ENCODE measurements at places on chromosomes 13 and 19.

GRCh38 chr19:4606921-4607678, 32.2 kb upstream of the TNFAIP8L1 start:
- no peak for DNase-seq

GRCh38 chr13:67208552-67208951, 21.6 kb downstream of the PCDH9 start:
- no peak for DNase-seq

- DNase-seq, result no peak
Observed at GRCh38 chr19:52938761-52939160, 15.5 kb upstream of the ZNF888 start.

GRCh38 chr19:49132974-49133609, 13.7 kb downstream of the PPFIA3 start:
- no peak for DNase-seq

GRCh38 chr13:111031531-111031961, 83.6 kb upstream of the ARHGEF7 start:
- peak; percentile 60 for DNase-seq

- DNase-seq, result no peak
Observed at GRCh38 chr19:55344444-55344843, 4.8 kb downstream of the KMT5C start.

- DNase-seq, result peak; percentile 83
Observed at GRCh38 chr19:17205237-17206140, 9.7 kb upstream of the USE1 start.

- DNase-seq, result no peak
Observed at GRCh38 chr19:54383330-54383729, 18.6 kb upstream of the LAIR1 start.

DNA sequence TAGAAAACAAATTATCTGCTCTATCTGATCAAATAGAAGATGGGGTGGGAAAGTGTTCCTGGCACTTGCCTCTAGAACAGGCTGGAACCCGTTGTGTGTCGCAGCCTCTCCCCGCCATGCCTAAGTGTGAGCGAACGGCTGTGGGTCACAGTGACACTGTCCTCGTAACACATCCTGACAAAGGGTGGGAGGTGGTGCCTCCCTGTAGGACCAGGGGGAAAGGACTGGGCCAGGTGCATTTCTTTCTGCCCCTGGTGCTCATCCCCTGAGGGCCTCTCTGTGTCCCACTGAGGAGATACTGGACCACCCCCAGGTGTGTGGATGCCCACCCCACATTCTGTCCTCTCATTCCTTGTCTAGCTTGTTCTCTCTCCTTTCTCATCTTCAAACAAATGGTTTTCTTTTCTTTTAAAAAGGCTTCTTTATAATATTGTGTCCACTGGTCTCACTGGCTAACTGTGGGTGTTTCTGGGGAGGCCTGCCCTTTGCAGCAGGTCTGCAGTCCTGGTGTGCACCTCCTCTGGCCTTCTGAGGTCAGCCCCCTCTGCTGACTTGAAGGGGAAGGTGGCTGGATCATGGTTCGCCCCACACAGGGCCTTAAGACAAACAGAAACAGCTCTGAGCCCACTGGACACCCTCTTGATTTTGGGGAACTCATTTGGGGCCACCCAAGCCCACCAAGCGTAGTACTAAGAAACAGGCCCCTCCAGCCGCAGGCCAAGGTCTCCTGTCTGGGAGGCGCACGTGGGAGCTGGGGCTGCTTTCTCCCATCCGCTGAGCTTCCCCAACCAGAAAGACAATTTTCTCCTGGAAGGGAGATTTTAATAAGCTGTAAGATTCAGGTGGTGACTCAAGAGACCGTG, 152.5 kb upstream of the SOX1 start:
- DNase-seq, result no peak

DNA sequence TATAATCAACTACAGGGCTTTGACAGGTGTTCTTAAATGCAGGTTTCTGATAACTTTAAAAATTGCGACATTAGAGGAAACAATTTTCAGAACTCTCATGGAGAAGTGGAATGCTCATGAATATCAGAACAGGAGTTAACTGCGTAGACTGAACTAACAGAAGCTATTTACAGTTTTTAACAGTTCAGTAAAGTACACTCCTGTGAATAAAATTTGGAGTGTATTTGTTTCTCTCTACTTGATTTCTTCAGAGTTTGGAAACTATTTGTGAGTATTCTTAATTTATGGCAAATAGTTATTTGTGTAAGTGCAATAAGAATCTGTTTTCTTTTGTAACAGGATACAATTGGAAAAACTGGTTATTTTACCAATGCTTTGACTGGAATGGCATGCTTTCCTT, 114.4 kb downstream of the TNFRSF19 start:
- DNase-seq, result no peak

- DNase-seq, result no peak
Observed at GRCh38 chr13:107395927-107396662, 819.2 kb downstream of the LIG4 start.

DNA sequence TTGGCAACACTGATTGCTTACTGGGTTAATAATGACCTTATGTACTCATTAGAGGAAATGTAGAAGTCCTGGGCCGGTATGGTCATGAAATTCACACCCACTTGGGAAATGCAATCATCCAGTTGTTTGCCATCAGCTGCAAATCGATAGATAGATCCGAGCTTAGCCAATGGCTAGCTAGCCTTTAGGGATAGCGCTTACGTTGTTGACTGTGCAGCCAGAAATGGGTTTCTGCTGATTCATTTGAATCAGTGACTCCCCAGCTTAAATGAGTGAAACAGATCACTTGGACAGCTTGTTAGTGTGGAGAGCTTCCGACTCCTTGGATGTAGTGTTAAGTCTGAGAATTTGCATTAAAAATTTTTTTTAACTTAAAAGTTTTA, 11.8 kb downstream of the IL17D start:
- DNase-seq, result no peak

- DNase-seq, result peak; percentile 87
Observed at GRCh38 chr13:59677966-59678814, 485.5 kb downstream of the DIAPH3 start.

- no peak for DNase-seq
Observed at GRCh38 chr19:54429176-54429495, 13.9 kb downstream of the TTYH1 start.

GRCh38 chr13:99805361-99805760, 166.2 kb downstream of the ZIC5 start:
- DNase-seq, result no peak

- no peak for DNase-seq
Observed at GRCh38 chr13:54913668-54914067, 1885.1 kb downstream of the OLFM4 start.

GRCh38 chr19:538641-539428, 5.0 kb upstream of the GZMM start:
- DNase-seq, result no peak

All from choroid plexus epithelial cell (primary cell).